ENCODE measurements at places on chromosomes 6 and 20. TPM values are rescaled to one million over a fixed set of nuclear protein-coding genes. Genes with fewer than 3 reads are reported as not detected.

DNA sequence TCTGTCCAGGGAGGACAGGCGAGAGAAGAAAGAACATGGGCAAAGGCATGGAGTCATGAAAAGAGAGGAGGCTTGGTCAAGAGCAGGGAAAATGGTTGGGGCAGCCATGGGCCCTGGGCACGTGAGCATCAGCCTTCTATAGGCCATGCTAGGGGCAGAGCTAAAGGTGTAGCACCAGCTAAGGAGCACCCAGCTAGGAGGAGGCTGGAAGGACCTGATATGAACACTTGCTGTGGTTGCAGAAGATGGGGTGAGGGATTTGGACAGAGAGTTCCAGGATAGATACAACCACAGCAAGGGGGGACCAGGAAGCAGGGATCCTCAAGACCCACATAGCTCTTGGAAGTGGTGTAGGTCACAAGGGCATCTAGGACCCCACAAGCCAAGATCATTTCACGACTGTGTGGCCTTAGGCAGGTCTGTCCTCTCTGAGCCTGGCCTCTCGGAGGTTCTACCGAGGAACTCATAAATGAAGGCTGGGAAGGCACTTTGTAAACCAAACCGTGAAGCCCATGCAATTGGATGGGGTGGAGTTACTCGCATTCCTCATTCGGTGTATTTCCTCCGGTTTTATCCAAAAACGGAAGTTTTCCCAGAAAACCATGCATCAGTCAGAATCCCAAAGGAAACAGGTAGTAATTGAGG, 74.0 kb upstream of the TOP1 start:
- H3K27ac ChIP-seq = no peak overlapping the region
- peaks cover 14% of the 10 kb centered on the region for H3K27me3 ChIP-seq
- H3K4me3 ChIP-seq = no peak overlapping the region

The RAET1E gene
- not detected for total RNA-seq

The MTG2 gene
- total RNA-seq = 33.1 TPM

DNA sequence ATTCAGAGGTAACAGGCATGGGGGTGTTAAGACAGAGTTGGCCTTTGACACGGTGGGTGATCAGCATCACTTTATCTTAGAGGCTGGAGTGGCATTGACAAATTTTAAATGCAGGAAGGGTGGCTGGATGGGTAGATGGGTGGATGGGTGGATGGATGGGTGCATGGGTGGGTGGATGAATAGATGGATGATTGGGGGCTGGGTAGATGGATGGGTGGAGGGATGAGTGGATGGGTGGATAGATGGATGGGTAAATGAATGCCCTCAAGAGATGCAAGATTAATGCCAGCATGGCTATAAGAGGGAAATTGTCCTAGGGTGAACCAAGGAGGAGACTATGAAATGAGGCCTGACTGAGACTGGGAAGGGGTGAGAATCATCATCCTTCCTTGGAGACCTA, 18.4 kb downstream of the ITPR3 start:
- H3K4me3 ChIP-seq = no peak overlapping the region
- H3K36me3 ChIP-seq = peaks cover 4% of the 10 kb centered on the region
- no peaks in the 10 kb centered on the region for H3K27me3 ChIP-seq
- no peak for DNase-seq
- no peak overlapping the region for H3K27ac ChIP-seq

The ACTL10 gene
- 2.0 TPM for total RNA-seq

DNA sequence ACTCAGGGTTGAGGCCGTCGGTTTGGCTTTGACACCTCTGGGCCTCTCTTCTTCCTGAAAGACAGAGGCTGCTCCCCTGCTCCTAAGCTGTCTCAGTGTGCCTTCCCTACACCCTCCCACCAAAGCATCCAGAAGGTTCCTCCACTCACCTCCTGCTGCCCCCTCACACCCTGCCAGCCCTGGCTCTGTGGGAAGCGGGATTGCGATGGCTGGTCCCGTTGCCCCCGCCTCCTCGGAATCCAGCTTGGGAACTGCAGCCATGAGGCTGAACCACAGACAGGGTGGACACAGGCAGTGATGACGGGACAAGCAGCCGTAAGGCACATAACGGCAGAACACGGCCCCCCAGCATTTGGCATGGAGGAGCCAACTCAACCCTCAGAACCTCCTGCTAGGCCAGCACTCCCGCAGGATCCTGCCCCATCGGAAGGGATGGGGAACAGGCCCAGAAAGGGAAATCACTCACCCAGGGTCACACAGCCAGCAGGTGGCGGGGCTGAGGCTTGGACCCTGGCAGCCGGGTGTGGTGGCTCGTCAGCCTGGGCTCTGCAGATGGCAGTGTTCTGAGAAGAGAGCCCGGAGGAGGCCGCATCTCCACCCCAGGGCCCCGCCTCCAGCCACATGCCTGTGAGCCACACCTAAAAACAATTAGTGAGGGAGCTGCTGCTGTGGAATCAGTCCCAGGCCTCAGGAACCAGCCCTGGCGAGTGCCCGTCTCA, 139.6 kb downstream of the PHACTR3 start:
- H3K4me3 ChIP-seq = no peak overlapping the region
- no peak overlapping the region for H3K27ac ChIP-seq
- DNase-seq = no peak
- H3K27me3 ChIP-seq = peaks cover 2% of the 10 kb centered on the region

- H3K4me1 ChIP-seq = no peaks in the 10 kb centered on the region
- no peak overlapping the region for H3K27ac ChIP-seq
- peaks cover 24% of the 10 kb centered on the region for H3K36me3 ChIP-seq
- H3K4me3 ChIP-seq = no peak overlapping the region
- DNase-seq = no peak
Observed at GRCh38 chr6:15518057-15518456, 144.8 kb downstream of the DTNBP1 start.

The FKBP1C gene
- 1.1 TPM for total RNA-seq

DNA sequence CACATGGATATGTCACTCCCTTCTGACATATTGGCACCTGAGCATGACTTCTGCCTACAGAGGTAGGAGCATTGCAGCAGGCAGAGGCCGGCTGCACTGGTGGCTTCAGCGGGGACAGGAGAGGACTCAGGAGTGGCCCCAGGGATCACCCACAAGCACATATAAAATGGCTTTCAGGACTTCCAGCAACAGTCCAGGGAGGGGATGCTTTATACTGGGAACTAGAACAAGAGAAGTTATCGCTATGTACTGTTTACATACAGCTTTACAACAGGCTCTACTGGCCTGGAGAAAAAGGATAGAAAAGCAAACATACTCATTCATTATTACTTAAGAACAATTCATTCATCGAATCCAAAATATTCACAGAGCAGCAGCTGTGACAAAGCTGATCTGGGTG, 337.8 kb downstream of the THBS2 start:
- DNase-seq = no peak
- H3K4me1 ChIP-seq = no peaks in the 10 kb centered on the region
- H3K27ac ChIP-seq = no peak overlapping the region
- peaks cover 39% of the 10 kb centered on the region for H3K27me3 ChIP-seq

DNA sequence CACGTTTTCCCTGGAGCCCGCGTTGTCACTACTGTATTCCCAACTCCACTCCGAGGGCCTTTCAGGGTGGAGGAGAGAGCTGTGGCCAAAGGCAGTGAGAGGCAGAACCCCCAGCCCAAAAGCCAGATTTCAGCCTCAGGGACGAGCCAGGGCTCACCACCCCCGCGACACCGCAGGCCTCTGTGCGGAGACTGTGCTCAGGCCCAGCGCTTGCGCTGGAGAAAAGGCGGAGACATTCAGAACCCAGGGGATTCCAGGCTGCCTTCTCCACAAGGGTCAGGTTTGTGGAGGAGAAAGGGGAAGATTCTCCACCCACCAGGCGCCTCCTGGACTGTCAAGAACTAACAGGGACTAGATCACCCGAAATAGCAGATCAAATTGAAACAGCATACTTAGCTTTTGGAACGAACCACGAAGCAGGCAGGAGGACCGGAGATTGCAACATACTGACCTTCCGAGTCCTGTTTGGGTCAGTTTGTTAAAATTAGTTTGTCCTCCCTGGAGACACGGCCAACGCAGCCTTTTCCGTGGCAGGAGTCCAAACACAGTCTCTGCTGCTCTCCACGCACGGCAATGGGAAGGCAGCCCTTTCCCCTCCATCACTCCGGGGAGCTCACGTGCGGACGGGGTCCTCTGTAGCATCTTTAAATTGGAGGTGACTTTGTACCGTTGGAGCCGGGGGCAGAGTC, 14.4 kb downstream of the DLL1 start:
- H3K27ac ChIP-seq = no peak overlapping the region
- peaks cover 13% of the 10 kb centered on the region for H3K27me3 ChIP-seq
- no peaks in the 10 kb centered on the region for H3K4me1 ChIP-seq

DNA sequence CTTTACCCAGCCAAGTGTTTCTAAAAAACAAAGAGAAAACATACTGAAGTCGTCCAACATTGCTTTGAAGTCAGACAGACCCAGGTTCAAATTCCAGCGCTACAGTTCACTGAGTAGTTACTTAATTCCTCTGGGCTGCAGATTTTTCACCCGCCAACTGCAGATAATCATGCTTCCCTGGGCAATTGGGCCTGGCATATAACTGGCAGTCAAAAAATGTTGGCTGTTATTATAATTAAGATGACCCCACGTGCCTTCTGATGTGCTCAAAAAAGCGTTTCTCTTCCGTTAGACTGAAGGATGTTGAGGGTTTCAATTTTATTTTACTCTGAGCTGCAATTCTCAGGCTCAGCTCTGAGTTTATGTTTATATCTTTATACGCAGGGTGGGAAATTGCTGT, 156.1 kb upstream of the CITED2 start:
- H3K4me1 ChIP-seq = peaks cover 38% of the 10 kb centered on the region
- H3K36me3 ChIP-seq = peaks cover 5% of the 10 kb centered on the region
- peaks cover 1% of the 10 kb centered on the region for H3K27me3 ChIP-seq

GRCh38 chr6:51459958-51460357, 627.5 kb downstream of the PKHD1 start:
- H3K27me3 ChIP-seq = no peaks in the 10 kb centered on the region
- no peak for DNase-seq
- no peaks in the 10 kb centered on the region for H3K36me3 ChIP-seq
- H3K27ac ChIP-seq = no peak overlapping the region

DNA sequence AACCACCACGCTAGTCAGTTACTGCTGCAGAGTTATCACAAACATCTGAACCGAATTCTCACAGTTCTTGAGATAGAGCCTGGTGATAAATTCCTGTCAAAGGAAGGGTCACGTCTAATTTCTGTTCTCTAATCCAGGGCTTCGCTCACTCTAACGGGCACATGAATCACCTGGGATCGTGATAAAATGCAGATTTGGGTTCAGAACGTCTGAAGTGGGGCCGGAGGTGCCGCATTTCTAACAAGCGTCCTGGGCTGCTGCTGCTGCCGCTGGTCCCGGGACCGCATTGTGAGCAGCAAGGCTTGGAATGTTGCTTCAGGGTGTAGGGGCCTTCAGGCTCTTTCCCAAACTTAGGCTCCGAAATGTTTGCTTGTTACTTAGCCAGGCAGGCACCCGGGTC, 264.1 kb downstream of the CDC5L start:
- H3K4me1 ChIP-seq = peaks cover 67% of the 10 kb centered on the region
- DNase-seq = no peak
- H3K27me3 ChIP-seq = peaks cover 3% of the 10 kb centered on the region
- H3K36me3 ChIP-seq = no peaks in the 10 kb centered on the region

The MAP3K5 gene
- total RNA-seq = 20.4 TPM

- no peaks in the 10 kb centered on the region for H3K27me3 ChIP-seq
- DNase-seq = peak; percentile 71
- peak overlapping the region; percentile 2 for H3K4me3 ChIP-seq
- H3K27ac ChIP-seq = peak overlapping the region; percentile 75
- H3K4me1 ChIP-seq = peaks cover 48% of the 10 kb centered on the region
- 0 out of 2 replicates have a peak, but pooled peaks cover 5% of the 10 kb centered on the region for H3K36me3 ChIP-seq
Observed at GRCh38 chr6:127481628-127482027, 22.4 kb upstream of the KIAA0408 start.

GRCh38 chr6:148370176-148370575, 27.5 kb downstream of the SASH1 start:
- no peak overlapping the region for H3K4me3 ChIP-seq
- peaks cover 16% of the 10 kb centered on the region for H3K36me3 ChIP-seq
- peaks cover 58% of the 10 kb centered on the region for H3K4me1 ChIP-seq

- H3K27me3 ChIP-seq = no peaks in the 10 kb centered on the region
- H3K27ac ChIP-seq = no peak overlapping the region
- no peaks in the 10 kb centered on the region for H3K36me3 ChIP-seq
- no peak overlapping the region for H3K4me3 ChIP-seq
Observed at GRCh38 chr6:38495922-38496635, 143.7 kb downstream of the BTBD9 start.

The ANGPT4 gene
- not detected for total RNA-seq

GRCh38 chr6:113697632-113698410, 159.3 kb upstream of the MARCKS start:
- H3K27me3 ChIP-seq = peaks cover 6% of the 10 kb centered on the region
- no peaks in the 10 kb centered on the region for H3K36me3 ChIP-seq
- DNase-seq = peak; percentile 85
- peaks cover 47% of the 10 kb centered on the region for H3K4me1 ChIP-seq
- no peak overlapping the region for H3K4me3 ChIP-seq
- H3K27ac ChIP-seq = no peak overlapping the region

The MAN1A1 gene
- total RNA-seq = 0.65 TPM

- peaks cover 6% of the 10 kb centered on the region for H3K36me3 ChIP-seq
- no peak overlapping the region for H3K27ac ChIP-seq
- no peak for DNase-seq
- H3K27me3 ChIP-seq = peaks cover 4% of the 10 kb centered on the region
- H3K4me3 ChIP-seq = no peak overlapping the region
Observed at GRCh38 chr20:59632541-59633113, 28.3 kb downstream of the PHACTR3 start.

DNA sequence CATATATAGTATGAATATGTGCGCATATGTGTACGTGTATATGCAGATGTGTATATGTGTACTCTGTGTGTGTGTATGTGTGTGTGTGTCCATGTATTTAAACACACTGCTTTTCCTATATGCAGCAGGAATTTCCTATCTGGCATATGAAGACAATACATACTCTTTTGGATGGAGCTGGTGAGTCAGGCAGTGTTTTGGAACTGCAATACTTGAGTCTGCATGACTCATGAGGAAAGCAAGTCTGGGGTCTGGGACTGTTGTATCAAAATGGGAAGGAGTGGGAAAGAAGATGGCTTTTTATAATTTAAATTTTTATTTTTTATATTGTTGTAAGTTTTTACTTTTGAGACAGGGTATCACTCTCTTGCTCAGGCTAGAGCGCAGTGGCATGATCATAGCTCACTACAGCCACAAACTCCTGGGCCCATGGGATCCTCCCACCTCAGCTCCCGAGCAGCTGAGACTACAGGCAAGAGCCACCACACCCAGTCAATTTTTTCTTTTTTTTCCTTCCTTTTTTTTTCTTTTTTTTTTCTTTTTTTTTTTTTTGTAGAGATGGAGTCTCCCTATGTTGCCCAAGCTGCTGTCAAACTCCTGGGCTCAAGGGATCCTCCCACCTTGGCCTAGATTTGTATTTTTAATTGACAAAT, 72.2 kb downstream of the ATXN1 start:
- H3K4me3 ChIP-seq = peak overlapping the region; percentile 28
- H3K27me3 ChIP-seq = no peaks in the 10 kb centered on the region
- H3K4me1 ChIP-seq = peaks cover 64% of the 10 kb centered on the region

GRCh38 chr20:57428324-57429158, 37.3 kb downstream of the RBM38 start:
- no peak overlapping the region for H3K27ac ChIP-seq
- H3K4me3 ChIP-seq = no peak overlapping the region
- H3K36me3 ChIP-seq = no peaks in the 10 kb centered on the region

GRCh38 chr6:1910621-1911407, 301.1 kb downstream of the FOXC1 start:
- peaks cover 12% of the 10 kb centered on the region for H3K36me3 ChIP-seq
- no peaks in the 10 kb centered on the region for H3K27me3 ChIP-seq

GRCh38 chr6:30002871-30003270, 58.2 kb upstream of the POLR1H start:
- no peak overlapping the region for H3K4me3 ChIP-seq
- peaks cover 28% of the 10 kb centered on the region for H3K27me3 ChIP-seq
- H3K27ac ChIP-seq = no peak overlapping the region
- H3K4me1 ChIP-seq = peaks cover 16% of the 10 kb centered on the region
- DNase-seq = peak; percentile 13

- no peaks in the 10 kb centered on the region for H3K36me3 ChIP-seq
- H3K27ac ChIP-seq = peak overlapping the region; percentile 28
- no peak for DNase-seq
- H3K4me3 ChIP-seq = no peak overlapping the region
Observed at GRCh38 chr6:15288856-15289255, 43.0 kb downstream of the JARID2 start.
